Activated effector memory CD4-positive, alpha-beta T cell treated with Interleukin-2 at 50 U/mL for 16 hours (primary cell): ENCODE measurements at places on chromosomes 6 and 20.

- no peak for DNase-seq
Measured at GRCh38 chr20:9075264-9076095, 6.6 kb downstream of the PLCB4 start.

- no peak for DNase-seq
Measured at GRCh38 chr6:42294759-42295158, 77.1 kb upstream of the MRPS10 start.

DNA sequence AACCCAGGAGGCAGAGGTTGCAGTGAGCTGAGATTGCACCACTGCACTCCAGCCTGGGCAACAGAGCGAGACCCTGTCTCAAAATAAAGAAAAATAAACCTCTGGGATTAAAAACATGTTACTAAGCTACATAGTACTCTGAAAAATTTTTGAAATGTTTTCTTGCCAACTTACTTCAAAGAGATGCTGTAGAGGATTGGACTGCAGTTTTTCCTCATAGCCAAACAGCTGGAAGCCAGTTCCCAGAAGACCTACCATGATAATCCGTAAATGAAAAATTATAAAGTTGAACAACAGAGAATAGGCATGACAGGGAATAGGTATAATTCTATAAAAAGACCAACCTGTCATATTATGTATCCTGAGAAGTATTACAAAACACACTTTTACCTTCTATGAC lies 48.0 kb downstream of the RARS2 start:
- DNase-seq, result no peak

GRCh38 chr6:111238464-111239119 lies 151.3 kb downstream of the SLC16A10 start:
- DNase-seq, result no peak

DNA sequence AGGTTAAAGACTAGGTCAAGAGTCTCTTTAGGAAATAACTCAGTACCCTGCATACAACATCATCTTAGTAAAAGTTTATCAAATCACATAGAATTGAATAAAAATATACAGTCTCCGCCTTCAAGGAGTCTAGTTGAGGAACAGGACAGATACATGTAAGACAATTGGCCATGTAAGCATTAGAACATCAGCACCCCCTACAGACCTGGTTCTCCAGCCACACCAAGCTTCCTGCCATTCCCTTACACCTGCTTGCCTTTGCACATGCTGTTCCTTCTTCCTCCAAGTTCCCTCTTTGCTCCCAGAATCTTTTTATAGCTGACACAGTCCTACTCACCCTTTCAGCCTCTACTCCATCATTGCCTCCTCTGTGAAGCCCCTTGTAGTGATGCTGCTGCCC lies 187.8 kb upstream of the LRFN2 start:
- DNase-seq, result no peak

GRCh38 chr6:7268816-7269555 lies 44.0 kb downstream of the SSR1 start:
- DNase-seq, result no peak

DNA sequence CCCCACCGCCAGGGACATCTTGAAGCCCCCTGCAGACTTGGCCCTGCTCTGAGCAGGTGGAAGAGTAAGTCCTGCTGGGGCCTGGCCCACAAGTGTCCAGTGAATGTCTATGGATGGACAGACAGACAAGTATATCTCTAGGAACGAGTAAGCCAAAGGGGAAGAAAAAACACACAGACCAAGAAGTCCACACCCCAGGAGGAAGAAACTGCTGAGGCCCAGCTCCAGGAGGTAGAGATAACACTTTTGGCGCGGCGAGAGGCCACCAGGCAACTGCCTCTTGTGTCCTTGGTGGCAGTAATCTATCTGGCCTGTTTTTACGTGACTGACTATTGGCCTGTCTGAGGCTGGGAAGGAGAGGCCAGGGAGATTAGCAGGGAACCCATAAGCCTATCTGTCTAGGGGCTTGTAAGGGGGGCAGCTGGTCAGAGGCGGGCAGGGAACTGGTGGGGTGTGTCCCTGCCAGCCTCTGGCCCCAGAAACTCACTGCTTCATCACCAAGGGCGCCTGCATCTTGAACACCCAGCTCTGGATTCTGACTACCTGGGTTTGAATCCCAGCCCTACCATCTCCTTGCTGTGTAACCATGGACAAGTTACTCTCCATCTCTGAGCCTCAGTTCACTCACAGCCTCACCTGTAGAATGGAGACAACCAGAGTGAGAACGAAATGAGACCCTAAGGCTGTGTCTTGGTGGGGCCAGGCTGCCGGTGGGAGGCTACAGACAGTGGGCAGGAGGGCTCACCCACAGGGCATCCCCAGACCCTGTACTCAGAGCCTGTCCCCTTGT lies 31.3 kb downstream of the C20orf203 start:
- no peak for DNase-seq

- no peak for DNase-seq
Measured at GRCh38 chr20:3560578-3560977, 89.8 kb downstream of the ATRN start.

- DNase-seq, result no peak
Measured at GRCh38 chr6:16741112-16742016, 19.9 kb downstream of the ATXN1 start.

DNA sequence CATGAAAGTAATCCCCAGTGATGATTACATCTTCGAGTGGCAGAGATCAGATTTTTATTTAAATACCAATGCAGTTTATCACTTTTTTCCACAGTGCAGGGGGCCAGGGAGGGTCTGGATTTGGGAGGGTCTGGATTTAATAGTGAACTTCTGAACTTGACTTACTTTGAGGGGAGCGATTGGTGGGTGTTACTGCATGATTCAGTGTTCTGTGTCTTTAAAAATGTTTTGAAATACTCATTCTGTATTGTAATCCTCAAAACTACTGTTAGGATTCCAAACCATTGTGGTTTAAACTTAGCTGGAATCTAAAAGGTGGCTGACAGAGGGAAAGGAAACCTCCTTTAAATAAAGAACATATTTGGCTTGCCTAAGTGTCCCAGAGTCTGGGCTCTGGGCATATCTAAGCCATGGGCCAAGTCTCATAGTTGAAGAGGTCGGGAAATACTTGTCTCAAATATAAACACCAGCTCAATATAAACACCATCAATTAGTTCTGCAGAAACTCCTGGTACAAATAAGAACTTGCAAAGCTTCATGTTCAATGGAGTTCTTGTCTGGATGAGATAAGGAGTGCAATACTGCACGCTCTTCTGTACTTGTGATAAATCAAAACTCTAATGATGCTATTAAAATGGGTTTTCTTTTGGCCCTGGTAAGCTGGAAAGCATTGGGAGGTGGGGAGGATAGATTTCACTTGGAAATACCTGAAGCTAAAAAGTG lies 14.4 kb downstream of the JARID2 start:
- no peak for DNase-seq
